ENCODE measurements at places on chromosomes 11 and 22.

GRCh38 chr22:33588860-33589259 is 331.4 kb downstream of the LARGE1 start:
- DNase-seq, result no peak

- DNase-seq, result no peak
Measured at GRCh38 chr22:43245717-43246116, 58.8 kb upstream of the TTLL12 start.

DNA sequence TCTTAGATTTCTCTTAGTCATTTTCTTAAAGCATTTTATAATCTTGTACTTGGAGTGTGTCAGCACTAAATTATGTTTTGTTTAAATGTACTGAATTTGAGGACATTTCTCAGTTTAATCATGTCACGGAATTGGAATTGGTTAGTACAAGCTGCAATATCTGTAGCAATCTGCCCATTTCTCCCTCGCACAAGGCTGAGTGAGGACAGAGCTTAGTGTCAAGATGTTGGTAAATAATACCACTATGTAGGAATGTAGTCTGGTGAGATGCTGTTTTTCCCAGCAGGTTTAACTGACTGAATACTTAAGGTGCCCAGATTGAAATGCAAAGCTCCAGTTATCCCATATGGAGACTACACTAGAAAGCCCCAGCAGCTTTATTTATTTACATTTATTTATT is 30.6 kb downstream of the SREBF2 start:
- DNase-seq, result no peak

DNA sequence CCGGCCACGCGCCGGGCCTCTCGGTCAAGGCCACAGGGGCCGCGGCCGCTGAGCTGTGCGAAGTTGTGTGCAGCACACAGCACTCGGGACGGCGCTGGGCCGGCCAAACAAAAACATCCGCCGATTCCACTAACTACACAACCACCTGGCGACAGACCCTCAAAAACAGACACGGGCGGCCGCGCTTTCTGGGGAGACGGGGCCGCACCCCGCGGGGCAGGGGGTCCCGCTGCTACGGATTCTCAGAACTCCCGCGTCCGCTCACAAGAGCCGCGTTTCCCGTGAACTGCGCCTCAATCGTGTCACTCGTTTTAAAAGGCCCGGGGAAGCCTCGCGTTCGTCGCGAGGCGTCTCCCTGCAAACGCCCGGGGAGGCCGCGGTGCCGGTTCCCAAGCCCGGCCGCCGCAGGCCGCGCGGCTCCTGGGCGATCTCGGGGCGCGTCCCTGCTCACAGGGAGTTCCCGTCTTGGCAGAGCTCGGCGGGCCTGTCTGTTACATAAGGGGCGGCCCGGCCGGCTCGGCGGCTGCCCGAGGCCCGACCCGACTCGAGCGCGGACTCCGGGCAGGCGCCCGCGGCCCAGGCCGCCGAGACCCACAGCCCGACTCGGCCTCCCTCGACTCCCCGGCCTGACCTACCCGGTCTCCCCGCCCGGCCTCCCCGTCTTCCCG is 936 bp downstream of the BRD1 start:
- no peak for DNase-seq

DNA sequence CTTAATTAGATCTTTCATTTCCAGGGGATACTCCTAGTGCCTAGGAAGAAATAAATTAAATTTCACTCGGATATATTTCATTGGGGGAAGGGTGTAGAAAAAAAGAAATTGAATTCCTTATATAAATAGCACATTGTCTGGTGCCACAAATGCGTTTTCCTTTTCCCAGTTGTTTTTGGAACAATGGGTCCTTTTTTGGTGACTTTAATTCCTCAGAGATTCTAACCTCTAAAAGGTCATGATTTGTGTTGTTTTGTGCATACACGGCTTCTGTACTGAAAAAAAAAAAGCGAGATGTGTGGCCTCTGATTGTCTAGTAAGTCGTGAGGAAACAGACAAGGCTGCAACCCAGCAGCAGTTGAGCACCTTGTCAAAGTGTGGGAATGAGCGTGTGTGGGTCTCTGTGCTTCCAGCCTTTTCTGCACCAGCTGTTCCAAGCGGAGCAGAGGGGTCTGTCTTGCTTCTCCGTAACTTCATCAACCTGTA is 64.5 kb upstream of the CRTAM start:
- no peak for DNase-seq

DNA sequence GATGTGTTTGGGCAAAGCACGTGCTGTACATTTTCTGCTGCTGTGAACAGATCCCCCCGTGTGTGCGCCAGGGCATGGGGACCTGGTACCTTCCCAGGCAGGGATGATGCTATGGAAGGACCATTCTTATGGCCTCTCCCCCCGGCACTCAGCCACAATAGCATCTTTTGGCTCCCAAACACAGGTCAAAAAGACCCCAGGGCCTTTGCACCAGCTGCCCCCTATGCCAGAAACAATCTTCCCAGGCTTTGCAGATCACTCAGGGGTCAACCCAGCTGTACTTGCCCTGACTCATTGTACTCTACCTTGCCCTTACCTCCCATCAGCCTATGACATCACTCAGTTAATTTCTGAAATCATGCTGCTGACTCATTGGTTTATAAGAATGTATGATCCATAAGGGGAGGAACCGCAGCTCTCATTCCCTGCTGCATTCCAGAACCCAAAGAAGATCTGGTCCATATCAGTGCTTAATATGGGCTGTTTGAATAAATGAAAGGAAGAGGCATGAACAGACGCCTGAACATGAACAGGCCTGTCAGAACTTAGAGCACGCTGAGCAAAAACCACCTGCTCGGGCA is 100.7 kb downstream of the CELSR1 start:
- DNase-seq, result no peak

DNA sequence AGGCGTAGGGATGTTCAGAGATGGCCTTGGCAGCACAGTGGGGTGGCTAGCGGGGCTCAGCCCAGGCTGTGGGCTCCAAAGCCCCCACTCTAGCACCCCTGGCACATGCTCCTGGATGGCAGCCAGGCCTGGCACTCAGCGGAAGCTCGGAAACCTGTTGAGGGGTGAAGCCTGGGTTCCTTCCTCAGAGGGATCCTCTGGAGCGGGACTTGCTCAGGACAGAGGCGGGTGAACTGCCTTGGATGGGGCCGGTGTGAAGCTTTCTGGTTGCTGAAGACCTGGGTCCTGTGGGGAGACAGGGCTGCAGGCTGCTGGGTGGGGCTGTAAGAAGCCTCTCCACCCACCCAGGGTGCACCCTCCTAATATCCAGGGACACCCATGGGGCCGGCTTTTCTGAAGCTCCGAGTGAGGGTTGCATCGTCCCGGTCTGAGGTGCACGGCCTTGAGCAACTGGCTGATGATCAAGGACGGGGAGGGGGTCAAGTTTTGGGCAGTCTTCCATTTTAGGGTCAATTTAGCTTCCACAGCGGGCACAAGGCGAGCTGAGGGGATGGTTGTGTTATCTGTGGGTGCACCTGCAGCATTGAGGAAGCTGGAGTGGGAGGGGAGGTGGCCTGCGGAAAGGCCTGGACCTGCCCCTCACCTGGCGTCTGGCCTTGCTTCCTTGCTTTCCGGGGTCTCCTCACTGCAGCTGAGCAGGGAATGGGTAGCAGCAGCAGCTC is 5.2 kb downstream of the MRGPRE start:
- DNase-seq, result no peak

DNA sequence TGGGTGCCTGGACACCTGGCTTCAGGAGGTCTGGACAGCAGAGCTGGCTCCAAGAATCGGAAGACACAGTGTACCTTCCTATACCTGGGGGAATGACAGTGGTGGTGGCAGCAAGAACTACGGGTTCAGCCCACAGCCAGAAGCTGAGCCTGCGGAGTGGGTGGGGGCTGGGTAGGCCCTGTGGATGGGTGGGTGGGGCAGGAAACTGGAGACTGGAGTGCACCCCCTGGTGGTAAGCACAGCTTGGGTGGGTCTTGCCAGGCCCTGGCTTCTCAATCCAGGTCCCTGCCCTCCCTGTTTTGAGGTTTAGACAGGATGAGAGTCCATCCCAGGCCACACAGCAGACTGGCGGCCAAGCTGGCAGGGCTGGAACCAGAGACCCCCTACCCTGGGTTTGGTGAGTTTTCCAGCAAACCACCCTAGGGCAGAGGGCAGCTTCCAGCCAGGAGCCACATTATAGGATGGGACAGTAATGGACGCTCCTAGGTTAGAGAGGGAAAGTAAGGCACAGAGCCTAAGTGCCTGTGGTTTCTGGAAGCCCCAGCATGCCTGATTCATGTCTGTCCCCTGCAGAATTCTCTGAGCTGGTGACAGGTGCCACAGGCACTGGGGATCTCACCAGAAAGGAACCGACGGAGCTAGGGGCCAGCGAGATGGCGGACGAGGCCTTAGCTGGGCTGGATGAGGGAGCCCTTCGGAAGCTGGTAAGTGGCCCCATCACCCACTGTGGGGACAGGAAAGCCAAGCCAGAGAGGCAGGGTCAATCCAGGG is 1.7 kb downstream of the SMTN start:
- no peak for DNase-seq

- no peak for DNase-seq
Measured at GRCh38 chr22:31613286-31613903, 48.6 kb downstream of the PISD start.

GRCh38 chr11:116357784-116358544 is 414.8 kb downstream of the BUD13 start:
- no peak for DNase-seq

GRCh38 chr11:118170882-118171268 is 5.6 kb downstream of the SCN2B start:
- DNase-seq, result no peak

- no peak for DNase-seq
Measured at GRCh38 chr11:14578541-14578956, 58.4 kb upstream of the PSMA1 start.

DNA sequence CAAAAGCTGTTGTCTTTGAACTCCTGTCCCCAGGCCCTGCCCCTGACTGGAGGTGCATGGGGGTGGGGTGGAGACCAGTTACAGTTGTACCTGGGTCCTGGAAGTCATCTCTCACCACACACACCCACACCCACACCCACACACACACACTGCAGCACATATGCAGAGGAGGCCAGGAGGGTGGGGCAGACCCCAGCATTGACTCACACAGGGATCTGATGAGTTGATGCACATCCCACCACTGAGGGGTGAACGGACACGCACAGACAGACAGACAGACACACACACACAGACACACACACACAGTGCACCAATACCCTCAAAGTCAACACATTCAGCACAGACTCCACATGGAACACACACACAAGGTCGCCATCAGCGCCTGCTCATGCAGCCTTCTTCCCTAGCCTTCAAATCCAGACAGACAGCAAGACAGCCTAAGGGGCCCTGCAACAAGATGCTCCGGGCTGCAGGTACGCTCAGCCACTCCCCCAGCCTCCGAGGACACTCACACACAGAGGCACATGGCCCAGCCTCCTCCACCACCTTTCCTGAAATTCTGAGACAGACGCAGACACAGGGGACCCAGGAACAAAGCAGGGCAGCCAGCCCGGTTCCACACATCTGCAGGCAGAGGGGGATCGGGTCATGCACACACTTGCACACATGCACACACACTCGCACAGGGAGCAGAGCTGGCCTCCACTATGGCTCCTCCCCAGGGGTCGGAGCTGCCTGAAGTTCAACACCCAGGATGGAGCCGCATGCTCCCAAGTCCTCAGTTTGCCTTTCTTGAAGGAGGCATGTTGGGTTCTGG is 26.5 kb downstream of the SYT7 start:
- DNase-seq, result no peak

DNA sequence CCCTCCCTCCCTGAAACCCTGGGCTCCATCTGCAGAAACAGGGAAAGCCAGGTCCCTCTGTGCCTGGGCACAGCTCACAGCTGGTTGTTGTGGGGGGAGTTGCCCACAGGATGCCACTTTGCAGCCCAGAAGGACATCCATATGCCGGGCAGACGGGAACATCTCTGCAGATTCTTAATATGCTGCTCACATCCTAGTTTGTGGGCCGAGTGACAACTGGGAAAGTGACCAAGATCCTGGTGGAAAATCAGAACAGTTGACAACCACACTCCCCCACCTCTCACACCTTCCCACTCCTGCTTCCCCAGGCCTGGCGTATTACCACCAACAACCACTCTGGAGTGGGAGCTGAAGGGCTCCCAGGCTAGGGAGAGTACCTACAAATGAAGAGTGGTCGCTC is 7.3 kb upstream of the SCGB1A1 start:
- DNase-seq, result no peak

DNA sequence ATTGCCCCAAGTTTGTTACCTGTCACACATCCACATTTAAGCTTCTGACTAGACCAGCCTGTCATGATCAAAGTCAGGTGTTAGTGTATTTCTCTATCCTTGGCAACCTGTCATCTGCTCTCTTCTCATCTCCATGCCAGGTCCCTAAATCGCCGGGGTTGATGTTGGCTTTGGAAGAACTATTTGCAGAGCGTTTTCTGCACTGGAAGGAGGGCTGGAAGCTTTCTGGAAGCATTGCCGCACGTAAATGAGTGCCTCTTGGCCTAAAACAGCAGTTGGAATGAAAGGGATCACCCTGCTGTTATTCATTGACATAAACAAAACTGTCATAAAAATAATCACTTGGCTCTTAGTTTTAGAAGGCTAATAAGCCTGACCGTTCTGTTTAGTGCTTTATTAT is 1.4 kb downstream of the TTC12 start:
- DNase-seq, result no peak

DNA sequence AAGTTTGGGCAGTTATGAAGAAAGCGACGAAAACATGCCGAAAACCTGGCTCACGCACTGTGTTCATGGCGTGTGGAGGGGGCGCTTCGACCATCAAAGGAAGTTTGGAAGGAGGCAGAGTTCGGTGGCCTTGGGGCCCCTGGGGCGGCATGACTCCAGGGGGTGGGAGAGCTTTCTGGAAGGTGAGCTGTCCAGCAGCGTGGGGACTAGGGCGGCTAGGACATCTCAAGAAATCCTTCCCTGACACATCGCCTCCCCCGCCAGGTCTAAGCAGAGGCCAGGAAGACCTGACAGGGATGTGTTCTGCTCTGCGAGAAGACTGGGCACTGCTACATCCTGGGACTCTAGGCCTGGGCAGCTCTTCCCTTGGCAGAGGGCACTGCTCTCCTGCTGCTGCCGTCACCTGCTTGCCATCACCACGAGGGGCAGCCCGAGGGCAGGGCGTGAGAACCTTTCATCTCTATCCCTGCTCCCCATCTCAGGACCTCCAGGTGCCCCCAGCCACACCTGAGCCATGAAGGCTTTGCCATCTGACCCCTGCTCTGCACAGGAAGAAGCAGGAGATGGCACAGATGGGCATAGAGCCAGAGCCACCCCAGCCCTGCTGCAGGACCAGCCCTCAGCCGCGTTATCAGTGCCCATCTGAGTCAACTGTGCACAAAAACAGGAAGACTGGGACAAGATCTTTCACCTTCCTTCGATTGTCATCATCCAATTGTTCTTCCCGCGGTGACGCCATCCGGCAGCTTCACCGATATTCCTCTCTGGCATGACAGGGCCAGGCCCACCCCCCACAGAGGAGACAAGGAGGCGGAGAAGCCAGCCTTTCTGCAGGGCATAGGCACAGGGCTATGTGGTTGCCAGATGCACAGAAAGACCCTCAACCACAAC is 12.7 kb downstream of the LINC01488 start:
- no peak for DNase-seq

GRCh38 chr11:100932474-100933100 is 197.0 kb downstream of the PGR start:
- no peak for DNase-seq

- no peak for DNase-seq
Measured at GRCh38 chr11:77705195-77705875, 67.7 kb upstream of the CLNS1A start.

All from D721Med (cell line).